ENCODE measurements at places on chromosomes 6 and 20.
A peak's percentile ranks its signal among the peaks of the same experiment; 100 is the strongest.

DNA sequence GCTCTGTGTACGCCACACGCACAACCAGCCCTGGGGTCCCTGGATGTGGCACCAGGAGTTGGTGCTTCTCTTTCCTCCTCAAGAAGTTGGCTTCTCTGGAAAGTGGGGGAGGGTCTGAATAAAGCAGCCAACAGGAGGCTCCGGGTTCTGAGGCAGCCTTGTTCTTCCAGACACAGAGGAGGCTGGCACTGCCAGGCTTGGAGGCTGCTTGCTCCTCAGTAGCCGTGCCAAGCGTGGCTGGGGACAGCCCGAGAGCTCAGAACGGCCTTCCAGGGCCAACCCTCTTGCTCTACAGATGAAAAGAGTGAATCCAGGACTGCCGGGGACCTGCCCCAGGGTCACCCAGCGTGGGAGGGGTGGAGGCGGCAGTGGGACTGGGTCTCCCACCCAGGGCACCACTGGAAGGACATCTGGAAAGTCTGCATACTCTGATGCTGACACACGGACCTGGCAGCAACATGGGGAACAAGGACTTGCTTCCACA is 70.4 kb downstream of the SLC22A23 start:
- DNase-seq: no peak

DNA sequence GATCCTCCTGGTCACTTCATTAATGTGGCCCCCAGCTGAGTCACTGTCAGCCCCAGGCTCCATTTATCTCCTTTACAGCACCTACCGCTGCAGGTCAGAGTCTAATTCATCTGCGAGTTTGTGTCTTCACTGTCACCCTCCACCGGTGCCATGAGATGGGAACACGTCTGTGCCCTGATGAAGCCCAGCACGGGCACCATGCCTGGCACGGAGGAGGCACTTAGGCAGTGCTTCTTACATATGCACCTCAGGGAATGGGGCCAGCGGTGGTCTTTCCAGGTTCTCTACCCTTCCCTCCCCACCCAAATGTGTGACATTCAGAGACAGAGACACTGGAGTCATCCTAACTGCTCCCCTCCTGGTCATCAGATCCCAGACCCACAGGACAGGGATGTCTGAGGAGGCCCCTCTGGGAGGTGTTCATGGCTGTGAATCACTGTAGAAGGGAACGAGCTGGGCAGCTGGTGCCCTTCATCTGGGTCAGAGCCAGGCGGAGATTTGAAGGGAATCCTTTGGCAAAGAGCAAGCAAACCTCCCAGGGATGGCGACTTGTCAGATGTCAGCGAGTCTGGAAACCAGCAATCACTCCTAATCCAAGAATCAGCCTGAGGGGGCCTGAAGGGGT is 364.6 kb downstream of the PREX1 start:
- no peak for DNase-seq

- no peak for DNase-seq
These were observed 221.4 kb downstream of the CDKAL1 start for GRCh38 chr6:20755631-20756030.

- DNase-seq: no peak
These were observed 18.7 kb downstream of the KIF25 start for GRCh38 chr6:168016176-168016620.

- no peak for DNase-seq
These were observed 59.5 kb upstream of the MYO6 start for GRCh38 chr6:75689576-75689975.

- DNase-seq: no peak
These were observed 68.7 kb downstream of the RNF217 start for GRCh38 chr6:125030969-125031368.

DNA sequence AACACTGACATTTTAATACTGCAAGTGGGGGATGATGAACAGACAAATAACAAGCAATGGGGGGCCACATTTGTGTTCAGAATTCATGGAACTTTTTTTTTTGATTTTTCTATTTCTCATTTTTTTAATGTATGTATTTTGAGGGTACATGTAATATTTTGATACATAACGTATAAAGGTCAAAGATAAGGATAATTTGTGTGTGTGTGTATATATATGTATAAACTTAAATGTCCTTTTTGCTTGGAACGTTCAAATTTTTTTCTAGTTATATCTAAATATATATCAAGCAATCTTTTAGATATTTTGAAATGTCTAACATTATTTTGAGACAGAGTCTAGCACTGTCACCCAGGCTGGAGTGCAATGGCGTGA is 12.3 kb upstream of the ZNF311 start:
- no peak for DNase-seq

DNA sequence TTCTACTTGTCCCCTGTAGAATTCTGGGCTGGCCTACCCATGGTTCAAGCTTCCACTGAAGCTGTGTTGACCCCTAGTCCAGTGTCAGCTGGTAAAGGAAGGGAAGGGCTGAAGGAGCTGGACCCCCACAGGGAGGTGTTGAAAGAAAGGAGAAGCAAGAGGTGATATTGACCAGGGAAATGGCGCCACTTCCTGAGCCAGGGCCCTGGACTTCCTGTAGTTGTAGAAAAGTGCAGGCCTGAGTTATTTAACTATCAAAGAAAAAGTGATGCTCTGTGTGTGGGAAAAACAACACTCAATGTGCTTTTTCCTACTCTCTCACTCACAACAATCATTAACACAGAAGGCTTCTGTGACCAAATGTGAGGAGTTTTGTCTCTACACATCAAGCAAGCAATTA is 60.0 kb upstream of the IER3 start:
- DNase-seq: no peak

- no peak for DNase-seq
These were observed 97.0 kb downstream of the FOXF2 start for GRCh38 chr6:1486387-1486786.

- no peak for DNase-seq
These were observed 144.5 kb downstream of the VEGFA start for GRCh38 chr6:43914272-43915147.

DNA sequence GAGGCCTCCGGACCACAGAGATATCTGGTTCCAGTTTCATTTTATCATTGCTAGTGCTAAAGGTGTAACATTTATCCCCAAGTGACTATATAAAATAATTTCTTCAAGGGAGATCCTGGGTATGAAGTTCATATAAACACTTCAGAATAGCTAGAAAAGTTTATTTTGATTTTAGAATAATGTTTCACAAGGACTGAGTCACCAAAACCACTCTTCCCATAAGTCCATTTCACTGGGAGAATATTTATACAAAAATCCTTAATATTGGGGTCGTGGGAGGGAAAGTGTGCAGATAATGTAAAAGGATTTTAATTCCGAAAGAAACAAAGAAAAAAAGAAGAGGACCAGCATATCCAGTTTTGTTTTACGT is 128.1 kb downstream of the ISM1 start:
- DNase-seq: no peak

GRCh38 chr6:151004383-151005024 is 139.0 kb downstream of the MTHFD1L start:
- DNase-seq: peak; percentile 81

DNA sequence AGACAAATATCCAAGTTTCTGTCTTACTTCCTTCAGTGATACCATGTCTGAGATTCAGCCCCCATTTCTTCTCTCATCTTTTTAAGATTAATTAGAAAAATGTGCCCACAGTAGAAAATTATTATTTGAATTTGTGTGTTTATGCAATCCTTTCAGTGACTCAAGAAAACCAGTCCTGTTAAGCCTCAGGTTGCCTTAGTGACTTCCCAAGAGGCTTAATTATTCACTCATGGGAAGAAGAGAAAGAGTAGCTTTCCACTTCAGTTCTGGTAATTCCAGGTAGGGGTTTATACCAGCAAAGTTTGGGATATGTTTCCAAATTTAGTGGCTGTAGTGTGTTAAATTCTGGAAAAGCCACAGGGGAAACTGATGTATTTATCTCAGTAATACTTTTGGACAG is 149.1 kb downstream of the RIMS1 start:
- no peak for DNase-seq

DNA sequence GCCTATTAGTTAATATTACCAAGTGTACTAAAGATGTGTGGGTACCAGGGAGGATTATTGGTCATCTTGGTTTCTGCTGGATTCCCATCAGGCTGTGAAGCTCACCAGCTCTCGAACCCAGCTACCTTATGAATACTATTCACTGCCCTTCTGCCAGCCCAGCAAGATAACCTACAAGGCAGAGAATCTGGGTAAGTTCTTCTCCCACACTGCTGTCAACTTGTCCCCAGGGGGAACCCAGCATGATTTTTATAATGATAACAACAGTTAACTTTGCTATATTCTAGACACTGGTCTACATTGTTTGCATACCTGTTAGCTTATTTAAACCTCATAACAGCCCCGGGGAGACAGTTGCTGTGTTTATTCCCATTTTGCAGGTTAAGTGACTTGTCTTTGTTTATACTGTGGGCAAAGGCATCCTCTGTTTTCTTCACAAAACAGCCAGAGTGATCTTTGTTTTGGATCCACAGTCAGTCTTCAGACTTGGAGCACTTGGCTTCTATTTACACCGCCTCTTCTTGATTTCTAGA is 26.5 kb downstream of the TM9SF4 start:
- no peak for DNase-seq

DNA sequence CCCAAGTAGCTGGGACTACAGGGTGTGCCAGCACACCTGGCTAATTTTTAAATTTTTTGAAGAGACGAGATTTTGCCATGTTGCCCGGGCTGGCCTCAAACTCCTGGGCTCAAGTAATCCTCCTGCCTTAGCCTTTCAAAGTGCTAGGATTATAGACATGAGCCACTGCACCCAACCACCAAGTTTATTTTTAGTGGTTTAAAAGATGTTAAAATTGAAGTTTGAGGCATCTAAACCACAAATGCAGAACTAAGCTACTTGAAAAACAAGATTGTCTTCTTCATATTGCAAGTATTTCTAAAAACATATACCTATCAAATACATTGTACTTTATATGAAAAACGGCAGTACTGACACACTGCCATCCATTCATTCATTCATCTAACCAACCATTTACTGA is 31.6 kb downstream of the WASF1 start:
- DNase-seq: no peak

GRCh38 chr6:152457949-152458624 is 179.1 kb downstream of the SYNE1 start:
- DNase-seq: no peak

DNA sequence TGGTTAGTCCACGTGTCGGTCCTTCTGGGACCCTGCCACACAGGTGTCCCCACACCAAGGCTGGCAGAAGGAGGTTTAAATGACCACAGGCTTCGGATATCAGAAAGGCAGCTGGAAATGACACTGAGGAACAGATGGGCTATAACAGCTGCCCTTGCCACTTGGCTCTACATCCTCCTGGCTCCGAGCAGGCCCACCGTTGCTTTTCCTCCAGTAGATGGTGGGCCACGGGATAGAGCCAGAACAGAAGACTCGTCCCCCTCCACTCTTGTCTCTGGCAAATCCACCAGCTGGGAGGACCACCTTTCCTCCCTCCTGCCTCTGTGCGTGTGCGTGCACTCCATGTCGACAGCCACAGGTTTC is 17.6 kb downstream of the WRNIP1 start:
- no peak for DNase-seq

All from amniotic stem cell (primary cell).